Thyroid gland (tissue), 4 donors: ENCODE measurements at places on chromosomes 12 and 14. TPM values are rescaled to one million over a fixed set of nuclear protein-coding genes. Genes with fewer than 3 reads are reported as not detected.
A peak's percentile ranks its signal among the peaks of the same experiment; 100 is the strongest.

The PMCH gene
- not detected for total RNA-seq

The NOVA1 gene
- 6.6 TPM for total RNA-seq

The OR4E1 gene
- total RNA-seq: not detected

The NPFF gene
- not detected for total RNA-seq

The B4GALNT1 gene
- 2.7 TPM for total RNA-seq

The AQP6 gene
- not detected for total RNA-seq

The LIN7A gene
- 20.6 TPM for total RNA-seq

The LGR5 gene
- total RNA-seq: 0.15 TPM

The GARIN6 gene
- not detected for total RNA-seq

- no peaks in the 10 kb centered on the region for H3K27me3 ChIP-seq
- peak; percentile 87 for DNase-seq
- peaks cover 27% of the 10 kb centered on the region for H3K36me3 ChIP-seq
- H3K4me3 ChIP-seq: no peak overlapping the region
- peaks cover 85% of the 10 kb centered on the region for H3K4me1 ChIP-seq
Measured at GRCh38 chr14:100288382-100289185, 17.7 kb downstream of the SLC25A29 start.

- no peak overlapping the region for H3K4me3 ChIP-seq
- no peaks in the 10 kb centered on the region for H3K27me3 ChIP-seq
- DNase-seq: no peak
- H3K4me1 ChIP-seq: no peaks in the 10 kb centered on the region
- no peaks in the 10 kb centered on the region for H3K36me3 ChIP-seq
Measured at GRCh38 chr12:115343008-115343407, 659.0 kb upstream of the TBX3 start.

GRCh38 chr14:102508774-102509745 is 516 bp downstream of the ANKRD9 start:
- peak; percentile 59 for DNase-seq
- peaks cover 20% of the 10 kb centered on the region for H3K4me1 ChIP-seq
- H3K4me3 ChIP-seq: peak overlapping the region; percentile 33
- H3K27me3 ChIP-seq: no peaks in the 10 kb centered on the region

GRCh38 chr12:11576104-11576503 is 73.4 kb upstream of the ETV6 start:
- peaks cover 15% of the 10 kb centered on the region for H3K4me1 ChIP-seq
- no peaks in the 10 kb centered on the region for H3K27me3 ChIP-seq
- H3K27ac ChIP-seq: no peak overlapping the region
- no peak for DNase-seq

- H3K36me3 ChIP-seq: no peaks in the 10 kb centered on the region
- peak overlapping the region; percentile 56 for H3K4me3 ChIP-seq
- peak; percentile 77 for DNase-seq
- peak overlapping the region; percentile 2 for H3K27ac ChIP-seq
- H3K27me3 ChIP-seq: no peaks in the 10 kb centered on the region
Measured at GRCh38 chr14:104865631-104866441, 768 bp downstream of the CEP170B start.

GRCh38 chr12:71164568-71165197 is 6.9 kb upstream of the TSPAN8 start:
- peaks cover 20% of the 10 kb centered on the region for H3K4me1 ChIP-seq
- no peaks in the 10 kb centered on the region for H3K36me3 ChIP-seq
- peak; percentile 9 for DNase-seq
- H3K27me3 ChIP-seq: no peaks in the 10 kb centered on the region

DNA sequence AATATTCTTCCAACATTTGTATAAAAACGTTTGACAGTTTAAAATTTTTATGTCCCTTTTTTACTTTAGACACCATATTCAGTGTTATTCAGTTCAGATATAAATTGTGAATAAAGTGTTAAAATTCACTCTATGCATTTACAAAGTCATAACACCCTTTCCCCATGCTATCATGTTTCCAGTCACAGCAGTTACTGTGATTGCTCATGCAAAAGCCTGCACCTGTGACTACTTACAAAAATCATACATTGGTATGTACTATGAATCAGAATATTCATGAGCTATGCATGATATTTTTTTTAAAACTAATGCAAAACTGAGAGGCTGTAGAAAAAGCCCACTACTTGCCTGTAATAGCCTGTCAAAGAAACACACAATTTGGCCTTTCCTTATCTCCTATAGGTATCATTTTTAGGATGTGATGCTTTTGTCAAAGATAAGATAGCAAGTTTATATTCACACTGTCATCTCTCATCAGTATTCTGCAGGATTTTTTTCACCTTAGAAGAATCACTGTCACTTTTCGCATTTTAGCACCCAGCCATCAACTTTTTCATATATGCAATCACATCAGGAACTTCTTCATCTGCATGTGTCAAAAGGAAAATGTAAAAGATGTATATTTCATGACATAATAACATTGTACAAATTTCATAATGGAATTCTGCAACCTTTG is 443.2 kb downstream of the C12orf50 start:
- DNase-seq: no peak
- no peaks in the 10 kb centered on the region for H3K4me1 ChIP-seq
- no peak overlapping the region for H3K27ac ChIP-seq
- no peak overlapping the region for H3K4me3 ChIP-seq
- no peaks in the 10 kb centered on the region for H3K27me3 ChIP-seq

DNA sequence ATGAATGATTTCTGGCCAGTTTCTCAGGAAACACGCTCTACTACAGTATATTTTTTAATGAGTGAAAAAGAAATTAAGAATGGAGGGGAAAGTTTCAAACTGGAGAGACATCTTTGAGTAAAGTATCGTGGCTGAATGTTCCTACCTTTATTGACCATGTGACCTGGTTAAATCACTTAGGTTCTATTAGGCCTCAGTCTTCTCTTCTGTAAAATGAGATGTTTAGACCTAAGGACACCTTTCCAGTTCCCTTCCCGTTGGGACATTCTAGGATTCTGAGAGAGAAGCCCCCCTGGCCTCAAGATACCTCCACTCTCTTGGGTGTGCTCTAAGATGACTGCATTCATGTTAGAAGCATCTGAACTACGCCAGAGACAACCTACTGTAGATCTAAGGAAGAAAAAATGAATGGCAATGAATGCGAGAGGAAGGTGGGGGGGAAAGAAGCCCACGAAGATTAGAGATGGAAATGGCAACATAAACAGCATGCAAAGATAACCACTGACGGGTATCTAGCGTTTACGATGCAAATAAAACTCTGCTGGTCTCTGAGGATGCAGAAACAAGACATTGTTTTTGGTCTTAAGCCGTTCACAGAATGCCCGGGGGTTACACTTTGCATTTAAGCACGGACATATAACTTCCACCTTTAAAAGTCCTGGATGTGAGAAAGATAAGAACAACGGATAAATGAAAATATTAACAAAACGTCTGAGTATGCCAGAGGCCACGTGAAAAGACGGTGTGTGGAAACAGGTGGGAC is 599 bp upstream of the CPSF6 start:
- H3K27me3 ChIP-seq: no peaks in the 10 kb centered on the region
- no peak for DNase-seq
- peak overlapping the region; percentile 83 for H3K27ac ChIP-seq
- no peaks in the 10 kb centered on the region for H3K36me3 ChIP-seq
- peak overlapping the region; percentile 16 for H3K4me3 ChIP-seq
- peaks cover 21% of the 10 kb centered on the region for H3K4me1 ChIP-seq

- H3K27me3 ChIP-seq: no peaks in the 10 kb centered on the region
- DNase-seq: no peak
- peaks cover 8% of the 10 kb centered on the region for H3K4me1 ChIP-seq
Measured at GRCh38 chr12:52579468-52580465, 6.1 kb upstream of the KRT74 start.

- H3K27ac ChIP-seq: no peak overlapping the region
- no peak overlapping the region for H3K4me3 ChIP-seq
- DNase-seq: no peak
- H3K36me3 ChIP-seq: no peaks in the 10 kb centered on the region
- H3K4me1 ChIP-seq: peaks cover 12% of the 10 kb centered on the region
Measured at GRCh38 chr12:124686370-124687173, 119.2 kb upstream of the NCOR2 start.

DNA sequence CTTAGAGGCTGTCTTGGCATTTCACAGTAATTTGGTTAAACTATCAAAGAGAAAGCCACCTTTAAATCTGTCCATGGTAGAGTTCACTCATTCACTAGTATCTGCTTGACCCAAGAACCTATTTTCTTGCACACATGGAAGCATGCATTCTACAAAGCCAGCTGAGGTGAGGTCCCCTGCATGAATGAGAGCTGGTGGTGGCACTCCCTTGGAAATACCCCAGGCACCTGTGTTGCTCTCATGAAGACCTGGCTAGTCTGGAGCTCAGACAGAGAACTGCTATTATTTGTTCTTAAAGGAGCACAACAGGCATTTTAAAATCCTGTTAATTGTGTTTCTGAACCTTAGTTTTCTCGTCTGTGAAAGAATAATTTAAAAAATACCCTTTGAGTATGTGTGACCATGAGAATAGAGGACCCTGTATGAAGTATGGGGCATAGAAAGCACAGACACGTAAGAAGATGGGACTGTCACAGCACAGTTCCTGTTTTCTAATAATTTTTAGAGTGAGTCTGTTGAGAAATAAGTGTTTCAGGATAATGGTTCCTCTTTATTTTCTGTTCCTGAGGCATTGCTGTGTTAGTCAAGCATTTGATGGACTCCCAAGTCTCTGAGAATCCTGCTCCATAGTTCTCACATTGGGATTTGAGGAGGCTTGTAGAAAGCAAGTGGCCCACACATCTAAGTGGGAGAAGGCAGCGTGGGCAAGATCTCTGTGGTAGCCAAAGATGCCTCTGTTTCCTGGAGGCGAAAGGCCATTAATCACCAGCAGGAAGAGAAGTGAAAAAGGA is 10.9 kb downstream of the RGS6 start:
- no peaks in the 10 kb centered on the region for H3K27me3 ChIP-seq
- H3K27ac ChIP-seq: no peak overlapping the region
- DNase-seq: no peak
- no peak overlapping the region for H3K4me3 ChIP-seq
- H3K36me3 ChIP-seq: no peaks in the 10 kb centered on the region

DNA sequence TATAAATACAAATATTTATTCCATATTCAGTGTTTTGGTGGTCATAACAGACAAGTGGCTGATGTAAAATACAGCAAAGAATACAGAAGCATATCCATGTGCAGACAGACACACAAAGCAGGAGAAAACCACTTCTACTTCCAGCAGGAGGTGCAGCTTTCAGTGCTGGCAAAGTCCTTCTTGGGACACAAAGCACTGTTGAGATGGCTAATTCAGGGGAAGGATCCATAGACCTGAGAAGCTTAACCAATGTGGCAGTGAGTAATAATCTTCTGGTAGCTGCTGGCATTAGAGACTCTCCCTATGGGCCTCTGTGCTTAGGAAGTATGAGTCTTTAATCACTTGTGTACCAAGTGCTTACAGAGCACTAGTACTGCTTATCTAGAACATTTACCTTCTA is 26.8 kb downstream of the AMN1 start:
- H3K4me1 ChIP-seq: no peaks in the 10 kb centered on the region
- H3K27me3 ChIP-seq: no peaks in the 10 kb centered on the region
- H3K4me3 ChIP-seq: no peak overlapping the region
- no peak overlapping the region for H3K27ac ChIP-seq

DNA sequence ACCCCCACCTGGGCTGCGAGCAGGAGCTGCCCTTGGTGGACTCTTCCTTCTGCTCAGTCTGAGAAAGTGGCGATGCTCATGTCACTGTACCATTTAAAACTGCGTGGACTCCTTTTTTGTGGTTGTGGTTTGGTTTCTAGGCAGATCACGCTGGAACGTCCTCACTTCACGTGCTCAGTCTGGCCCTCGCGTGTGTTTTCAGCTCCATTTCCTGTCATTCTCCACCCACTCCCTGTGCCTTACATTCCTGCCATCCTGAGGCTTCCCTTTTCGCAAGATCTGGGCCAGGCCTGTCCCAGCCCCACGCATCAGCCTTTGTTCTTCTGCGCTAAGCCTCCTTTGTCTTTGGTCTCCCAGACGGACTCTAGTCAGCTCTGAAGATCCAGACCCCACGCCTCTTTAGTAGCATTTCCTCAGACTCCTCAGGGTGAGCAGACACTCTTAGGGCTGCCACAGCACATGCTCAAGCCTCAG is 105.4 kb downstream of the FBXL14 start:
- H3K27ac ChIP-seq: no peak overlapping the region
- no peak for DNase-seq
- no peaks in the 10 kb centered on the region for H3K4me1 ChIP-seq
- H3K27me3 ChIP-seq: no peaks in the 10 kb centered on the region

DNA sequence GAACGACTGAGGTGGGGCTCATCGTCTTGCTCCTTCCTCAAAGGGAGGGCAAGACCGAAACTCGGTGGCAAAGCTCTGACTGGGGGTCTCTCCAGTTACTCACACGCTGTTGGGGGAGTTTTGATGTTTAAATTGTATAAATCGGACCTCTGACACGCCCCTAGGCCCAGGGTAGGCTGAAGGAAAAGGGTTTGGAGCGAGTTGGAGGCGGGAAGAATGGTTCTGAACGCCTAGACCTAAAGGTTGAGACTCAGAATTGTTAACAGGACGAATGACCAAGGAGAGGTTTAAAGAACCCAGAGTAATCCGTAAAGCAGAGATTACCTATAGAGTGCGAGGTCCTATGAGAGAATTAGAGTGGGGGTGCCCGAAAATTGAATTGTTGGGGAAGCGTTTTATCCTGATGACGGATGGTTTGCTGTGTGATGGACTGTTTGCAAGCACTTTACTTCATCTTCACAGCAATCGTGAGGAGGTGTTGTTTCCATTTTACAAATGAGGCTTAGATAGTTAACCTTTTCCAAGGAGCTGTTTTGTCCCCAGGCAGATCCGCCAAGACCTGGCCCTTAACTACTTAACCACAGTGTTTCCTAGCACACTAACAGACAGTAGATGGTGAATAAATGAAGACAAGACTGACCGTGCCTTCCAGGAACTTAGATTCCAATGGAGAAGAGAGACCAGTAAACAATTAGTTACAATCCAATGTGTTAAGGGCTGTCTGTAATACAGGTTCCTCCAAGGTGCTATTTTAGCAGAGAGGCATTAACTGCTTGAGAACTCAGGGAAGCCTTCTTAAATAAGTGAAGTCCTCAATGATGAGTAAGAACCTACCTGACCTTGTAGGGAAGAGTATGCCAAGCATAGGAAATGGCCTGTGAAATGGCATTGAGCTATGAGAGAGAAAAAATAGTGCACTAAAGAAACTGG is 929 bp upstream of the UBE2N start:
- H3K27me3 ChIP-seq: no peaks in the 10 kb centered on the region
- DNase-seq: no peak
- peak overlapping the region; percentile 72 for H3K27ac ChIP-seq

DNA sequence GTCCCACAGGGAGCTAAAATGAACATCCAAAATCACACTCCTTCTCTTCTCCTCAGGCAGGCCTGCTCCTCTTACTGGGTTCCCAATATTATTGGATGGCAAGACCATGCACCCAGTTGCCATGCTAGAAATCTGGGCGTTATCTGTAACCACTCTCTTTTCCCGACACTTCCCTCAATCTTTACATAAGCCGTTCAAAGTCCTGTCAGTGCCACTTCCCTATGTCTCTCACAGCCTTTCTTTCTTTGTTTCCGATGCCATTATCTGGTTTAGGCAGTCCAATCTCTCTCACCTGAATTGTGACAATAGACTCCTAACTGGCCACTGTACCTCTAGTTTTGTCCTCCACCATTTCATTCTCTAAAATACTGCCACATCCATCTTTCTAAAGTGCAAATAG is 24.1 kb downstream of the SNRPF start:
- DNase-seq: no peak
- no peaks in the 10 kb centered on the region for H3K27me3 ChIP-seq
- H3K4me1 ChIP-seq: no peaks in the 10 kb centered on the region
- H3K27ac ChIP-seq: no peak overlapping the region
- H3K4me3 ChIP-seq: no peak overlapping the region
